ENCODE measurements at places on chromosomes 11 and 22.

DNA sequence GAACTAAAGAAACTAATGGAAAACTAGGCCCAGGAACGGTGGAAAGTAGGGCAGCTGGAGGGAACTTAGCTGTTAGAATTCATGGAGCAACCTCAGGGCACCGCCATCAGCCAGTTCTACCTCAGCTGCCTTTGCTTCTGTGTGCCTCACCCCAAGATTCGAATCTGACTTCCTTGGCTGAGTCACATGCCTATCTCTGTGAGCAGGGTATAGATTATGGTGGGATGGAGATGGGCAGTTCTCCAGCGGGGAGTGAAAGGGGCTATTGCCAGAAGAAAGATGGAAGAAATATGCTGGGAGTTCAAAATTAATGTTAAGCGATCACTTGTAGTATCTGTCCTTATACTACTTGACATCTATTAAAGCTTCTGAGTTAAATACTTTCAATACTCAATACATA lies 18.9 kb upstream of the VWA5A start:
- DNase-seq: no peak

DNA sequence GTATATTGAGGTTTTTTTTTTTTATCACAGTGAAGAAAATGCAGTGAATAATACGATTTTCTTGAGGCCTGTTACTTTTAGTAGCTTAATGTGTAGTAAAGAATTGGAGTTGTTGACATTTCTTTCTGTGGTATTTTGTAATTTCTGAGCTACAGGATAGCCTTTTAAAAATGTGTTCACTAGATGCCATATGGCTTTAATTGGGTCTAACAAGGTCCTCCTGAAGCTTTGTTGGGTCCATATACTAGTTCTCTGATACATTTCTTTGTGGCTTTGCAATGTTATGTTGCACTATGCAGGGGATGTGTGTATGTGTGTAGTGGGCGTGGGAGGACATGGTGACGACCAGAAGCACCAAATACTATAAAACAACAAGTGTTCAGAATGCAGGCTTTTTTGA lies 25.1 kb downstream of the FBXO7 start:
- DNase-seq: no peak

GRCh38 chr11:122112470-122113365 lies 3.3 kb downstream of the BLID start:
- no peak for DNase-seq

DNA sequence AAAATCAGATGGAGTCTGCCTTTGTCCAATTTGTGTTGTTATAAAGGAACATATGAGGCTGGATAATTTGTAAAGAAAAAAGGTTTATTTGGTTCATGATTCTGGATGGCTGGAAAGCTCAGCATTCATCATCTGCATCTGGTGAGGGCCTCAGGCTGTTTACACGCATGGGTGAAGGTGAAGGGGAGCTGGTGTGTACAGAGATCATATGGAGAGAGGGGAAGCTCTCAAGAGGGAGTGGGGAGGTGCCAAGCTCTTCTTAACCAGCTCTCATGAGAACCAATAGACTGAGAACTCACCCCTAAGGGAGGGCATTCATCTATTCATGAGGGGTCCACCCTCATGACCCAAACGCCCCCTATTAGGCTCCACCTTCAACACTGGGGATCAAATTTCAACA lies 40.0 kb downstream of the NEU3 start:
- DNase-seq: no peak

- no peak for DNase-seq
These were observed 35.4 kb downstream of the MICAL3 start for GRCh38 chr22:17988800-17989513.

DNA sequence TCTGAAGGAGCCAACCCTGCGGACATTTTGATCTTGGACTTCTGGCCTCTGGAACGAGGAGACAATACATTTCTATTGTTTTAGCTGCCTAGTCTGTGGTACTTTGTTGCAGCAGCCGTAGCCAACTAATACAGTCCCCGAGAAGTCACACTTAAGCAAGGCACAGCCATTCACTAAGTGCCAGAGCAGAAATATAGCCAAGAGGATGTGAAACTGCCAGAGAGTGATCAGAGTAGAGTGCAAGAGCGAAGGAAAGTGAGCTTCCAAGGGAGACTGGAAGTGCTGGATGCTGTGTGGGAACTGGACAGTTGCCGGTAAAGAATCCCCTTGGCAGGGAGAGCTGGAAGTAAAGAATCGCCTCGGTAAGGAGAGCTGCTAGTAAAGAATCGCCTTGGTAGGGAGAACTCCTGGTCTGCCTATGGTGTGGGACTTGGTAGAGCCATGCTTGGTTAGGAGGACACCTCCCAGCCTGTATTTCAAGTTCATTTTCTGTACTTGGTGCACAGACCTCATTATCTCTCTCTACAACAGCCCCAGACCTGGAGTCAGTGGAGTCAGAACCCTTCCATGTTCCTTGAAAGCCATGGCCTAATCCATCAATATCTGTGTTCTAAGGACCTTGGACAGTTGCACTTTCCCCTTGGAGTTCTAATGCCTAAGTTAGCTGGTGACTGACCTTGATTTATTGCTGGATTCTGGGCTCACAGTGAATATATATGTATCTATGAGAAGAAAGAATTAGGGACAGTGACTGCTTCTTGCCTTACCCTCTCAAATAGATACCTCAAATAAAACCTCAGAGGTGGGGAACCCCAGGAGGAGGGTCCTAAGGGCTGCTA lies 162.1 kb downstream of the LDLRAD3 start:
- DNase-seq: no peak

All from HFFc6 (cell line).